WERI-Rb-1 (cell line): ENCODE measurements at places on chromosomes 7 and 10.

DNA sequence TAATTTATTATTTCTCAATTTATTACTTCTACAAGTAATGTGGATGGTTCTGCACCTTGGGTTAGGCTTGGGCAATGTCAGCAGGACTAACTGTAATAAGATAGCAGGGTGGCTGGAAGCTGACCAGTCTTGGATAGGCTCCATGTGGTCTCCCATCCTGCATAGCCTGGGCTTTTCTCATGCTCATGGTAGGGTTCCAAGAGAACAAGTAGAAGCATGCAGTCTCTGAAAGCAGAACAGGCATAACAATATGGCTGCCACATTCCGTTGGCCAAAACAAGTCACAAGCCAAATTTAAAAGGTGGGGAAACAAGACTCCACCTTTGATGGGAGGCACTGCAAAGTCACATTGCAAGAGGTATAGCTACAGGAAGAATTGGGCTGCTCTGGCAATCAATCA, 98.6 kb upstream of the MDFIC start:
- no peak for DNase-seq

DNA sequence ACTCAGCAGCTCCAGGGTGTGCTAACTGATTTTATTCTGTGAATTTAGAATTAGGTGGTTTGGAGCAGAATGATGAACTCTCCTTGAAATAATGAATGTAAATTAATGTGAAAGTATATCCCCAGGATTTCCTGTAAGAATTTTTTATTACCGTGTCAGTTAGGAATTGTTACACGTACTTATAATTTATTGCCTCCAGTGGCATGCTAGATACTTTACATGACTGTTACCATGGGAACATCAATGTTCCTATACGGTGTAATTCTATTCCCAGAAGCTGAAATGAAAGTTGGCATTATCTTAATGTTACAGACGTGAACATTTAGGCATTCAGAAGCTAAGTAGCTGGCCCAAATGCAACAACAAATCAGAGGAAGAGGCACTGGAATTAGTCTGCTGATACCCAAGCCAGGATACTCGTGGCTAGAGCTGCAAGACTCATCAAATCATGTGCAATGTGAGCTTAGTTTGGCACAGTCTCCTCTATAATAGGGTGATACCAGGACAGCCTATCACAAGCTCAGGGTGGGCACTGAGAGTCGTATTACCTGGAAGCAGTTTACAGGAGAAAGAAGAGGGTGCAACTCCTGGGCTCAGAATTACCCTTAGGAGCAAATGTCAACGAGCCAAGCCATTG, 30.0 kb upstream of the PRKAR2B start:
- no peak for DNase-seq

DNA sequence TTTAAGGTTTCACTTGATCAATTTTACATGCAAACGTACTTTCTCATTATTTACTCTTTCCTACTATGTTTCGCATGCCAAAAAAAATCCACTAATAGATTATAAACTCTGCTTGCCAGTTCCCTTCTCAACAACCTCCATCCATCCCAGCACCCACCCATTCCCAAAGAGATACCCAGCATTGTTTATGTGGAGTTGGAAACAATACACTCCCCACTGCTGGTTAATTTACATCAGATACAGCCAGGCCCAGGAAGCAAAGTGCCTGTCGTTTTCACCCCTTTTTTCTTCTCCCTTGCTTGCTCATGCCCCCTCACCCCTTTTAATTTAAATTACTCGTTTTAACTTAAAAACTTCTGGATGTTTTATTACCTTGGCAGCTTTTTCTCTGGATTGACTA, 59.9 kb downstream of the HIBADH start:
- DNase-seq = no peak

- DNase-seq = peak; percentile 67
Observed at GRCh38 chr7:106041140-106041717, 70.9 kb downstream of the SYPL1 start.

DNA sequence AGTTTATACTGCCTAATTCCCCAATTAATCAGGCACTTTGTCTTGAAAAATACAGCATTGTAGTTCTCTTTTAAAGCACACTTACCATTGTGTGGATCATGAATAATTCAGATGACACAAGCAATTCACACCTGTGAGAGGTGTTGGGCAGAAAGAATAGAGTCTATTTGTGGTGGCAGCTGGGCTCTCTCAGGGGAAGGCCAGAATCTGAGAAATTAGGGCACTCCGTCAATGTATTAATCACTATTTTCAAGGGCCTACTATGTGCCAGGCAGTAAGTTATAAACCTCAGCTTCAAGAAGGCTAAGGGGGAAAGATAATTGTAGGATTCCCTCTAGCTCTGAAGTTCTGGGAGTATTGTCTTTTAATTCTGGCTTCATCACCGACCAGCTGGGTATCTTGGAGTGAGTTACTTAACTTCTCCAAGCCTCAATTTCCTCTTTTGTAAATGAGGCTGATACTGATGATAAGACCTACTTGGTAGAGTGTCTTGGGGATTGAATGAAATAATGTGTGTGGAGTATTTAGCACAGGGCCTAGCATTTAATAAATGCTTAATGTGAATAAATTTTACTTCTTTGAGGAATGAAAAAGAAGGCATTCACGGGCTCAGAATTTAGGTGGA, 2.5 kb downstream of the CHN2 start:
- no peak for DNase-seq

DNA sequence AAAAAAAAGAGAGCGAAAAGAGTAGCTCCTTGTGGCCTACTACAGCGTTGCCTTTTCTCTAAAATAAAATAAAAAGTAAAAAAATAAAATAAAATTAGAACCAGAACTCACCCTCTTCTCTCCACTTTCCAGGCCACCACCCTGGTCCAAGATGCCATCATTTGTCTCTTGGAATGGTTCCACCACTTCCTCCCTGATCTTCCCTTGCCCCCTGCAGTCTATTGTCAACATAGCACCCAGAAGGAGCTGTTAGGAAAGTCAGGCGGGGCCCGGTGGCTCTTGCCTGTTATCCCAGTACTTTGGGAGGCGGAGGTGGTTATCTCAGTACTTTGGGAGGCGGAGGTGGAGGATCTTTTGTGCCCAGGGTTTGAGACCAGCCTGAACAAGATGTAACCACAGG, 7.6 kb upstream of the GRID2IP start:
- peak; percentile 83 for DNase-seq

DNA sequence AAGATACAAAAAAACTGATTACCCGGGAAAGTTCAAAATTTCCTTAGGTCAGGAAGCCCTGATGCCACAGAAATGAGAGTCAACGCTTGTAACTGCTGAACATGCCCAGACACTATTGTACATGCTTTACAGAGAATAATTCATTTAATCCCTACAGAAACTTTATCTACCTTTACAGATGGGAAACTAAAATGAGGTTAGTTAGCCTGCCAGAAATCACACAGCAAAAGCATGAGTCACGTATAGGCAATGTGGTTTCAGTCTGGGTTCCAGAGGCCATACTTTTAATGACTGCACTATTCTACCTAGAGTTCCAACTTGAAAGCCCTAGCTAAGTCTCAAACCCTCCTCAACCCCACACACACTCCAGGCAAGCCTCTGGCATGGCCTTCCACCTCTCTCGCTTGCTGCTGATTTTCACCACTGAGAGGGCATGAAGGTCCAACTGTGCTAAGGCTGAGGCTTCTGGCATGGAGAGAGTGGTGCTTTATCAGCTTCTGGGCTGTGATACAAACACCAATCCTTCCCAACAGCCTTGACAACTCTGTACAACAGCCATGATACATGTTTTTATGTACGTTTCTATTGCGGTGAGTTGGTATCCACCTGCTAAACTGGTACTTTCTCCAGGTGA, 1011.2 kb upstream of the GHITM start:
- no peak for DNase-seq
